ENCODE measurements at places on chromosomes 16 and 17. TPM values are rescaled to one million over a fixed set of nuclear protein-coding genes. Genes with fewer than 3 reads are reported as not detected.

ABI3 gene
- under 0.01 TPM for total RNA-seq

- peak; percentile 3 for DNase-seq
Observed at GRCh38 chr16:28891964-28892890, 13.9 kb downstream of the ATP2A1 start.

CDH1 gene
- total RNA-seq: 1.1 TPM

DNA sequence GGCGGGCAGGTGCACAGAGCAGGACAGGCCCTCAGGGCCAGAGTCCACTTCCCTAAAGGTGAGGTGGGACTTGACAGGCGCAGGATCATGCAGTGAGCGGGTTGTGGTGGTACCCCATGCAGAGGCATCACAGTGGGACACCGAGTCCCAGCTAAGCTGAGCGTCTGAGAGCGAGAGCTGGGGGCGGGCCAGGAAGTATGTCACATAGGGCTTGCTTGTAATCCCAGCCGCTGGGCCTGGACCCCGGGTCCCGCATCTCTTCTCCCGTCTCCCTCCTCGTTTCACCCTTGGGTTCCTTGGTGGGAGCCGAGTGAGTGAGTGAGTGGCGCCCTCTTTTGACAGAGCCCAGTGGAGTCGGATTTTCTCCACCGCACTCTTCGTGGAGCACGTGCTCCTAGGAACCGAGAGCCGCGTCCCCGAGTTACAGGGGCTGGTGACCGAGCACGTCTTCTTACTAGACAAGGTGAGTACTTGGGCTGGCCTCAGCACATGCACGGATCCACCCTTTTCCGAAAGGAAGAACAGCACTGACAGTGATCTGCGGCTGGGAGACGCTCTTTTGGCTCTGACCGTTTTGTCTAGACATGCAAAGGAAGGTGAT, 50.8 kb upstream of the ENDOV start:
- peak; percentile 58 for DNase-seq

DNA sequence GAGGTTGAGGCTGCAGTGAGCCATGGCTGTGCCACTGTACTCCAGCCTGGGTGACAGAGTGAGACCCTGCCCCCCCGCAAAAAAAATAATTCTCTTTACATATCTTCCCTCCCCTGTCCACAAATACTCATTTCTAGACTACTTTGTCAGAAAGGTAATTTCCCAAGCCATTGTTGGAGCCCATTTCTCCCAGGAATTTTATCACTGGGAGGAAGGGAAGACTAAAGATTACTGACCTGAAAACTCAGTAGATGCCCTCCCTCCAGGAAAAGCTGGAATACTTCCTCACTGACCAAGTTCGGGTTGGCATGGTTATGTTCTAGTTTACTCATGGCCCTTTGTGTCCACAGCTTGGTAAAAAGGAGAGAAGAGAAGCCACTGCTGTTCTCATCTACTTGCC, 4.1 kb downstream of the CALCOCO2 start:
- DNase-seq: no peak

SMIM5 gene
- under 0.01 TPM for total RNA-seq

- peak; percentile 73 for DNase-seq
Observed at GRCh38 chr16:2820836-2821486, 3.9 kb downstream of the PRSS21 start.

DNA sequence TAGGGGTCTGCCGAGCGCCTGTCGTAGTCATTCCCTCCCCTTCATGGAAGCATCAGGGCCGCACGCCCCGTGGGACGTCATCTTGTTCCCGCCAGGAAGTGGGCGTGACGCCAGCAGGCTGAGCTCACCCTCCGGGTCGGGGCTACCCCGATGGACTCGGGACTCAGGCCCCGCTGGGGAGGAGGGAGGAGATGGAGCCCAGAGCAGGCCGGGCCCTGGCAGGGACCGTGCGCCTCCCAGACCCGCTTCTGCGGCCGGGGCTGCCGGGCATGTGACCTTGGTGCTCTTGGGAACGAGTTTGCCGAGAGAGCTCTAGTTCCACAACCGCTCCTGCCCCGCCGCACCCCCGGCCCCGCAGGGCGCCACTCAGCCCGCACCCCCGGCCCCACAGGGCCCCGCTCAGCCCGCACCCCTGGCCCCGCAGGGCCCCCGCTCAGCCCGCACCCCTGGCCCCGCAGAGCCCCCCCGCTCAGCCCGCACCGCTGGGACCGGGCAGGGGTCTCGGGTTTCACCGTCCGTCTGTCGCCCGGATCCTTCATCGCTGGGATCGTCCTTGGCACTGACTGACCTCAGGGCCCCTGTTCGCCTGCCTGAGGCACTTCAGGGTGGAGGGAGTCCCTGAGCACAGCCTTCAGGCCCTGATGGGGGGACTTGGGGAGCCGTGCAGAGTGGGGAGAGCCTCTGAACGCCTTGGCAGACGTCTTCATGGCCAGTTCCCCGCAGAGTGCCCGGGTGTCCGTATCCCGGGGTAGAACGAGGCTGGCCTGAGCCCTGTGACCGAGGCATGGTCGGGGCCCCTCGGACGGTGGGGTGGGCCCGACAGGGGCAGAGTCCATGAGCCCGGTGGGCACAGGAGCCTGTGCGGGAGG, 5.8 kb downstream of the CACNA1H start:
- peak; percentile 92 for DNase-seq

CWC25 gene
- total RNA-seq: 10.3 TPM

SLC6A2 gene
- not detected for total RNA-seq

- no peak for DNase-seq
Observed at GRCh38 chr16:50940275-50940854, 198.5 kb downstream of the CYLD start.

- no peak for DNase-seq
Observed at GRCh38 chr16:65740711-65741110, 618.8 kb upstream of the CDH11 start.

- DNase-seq: no peak
Observed at GRCh38 chr17:70523426-70523825, 354.1 kb downstream of the KCNJ2 start.

DNA sequence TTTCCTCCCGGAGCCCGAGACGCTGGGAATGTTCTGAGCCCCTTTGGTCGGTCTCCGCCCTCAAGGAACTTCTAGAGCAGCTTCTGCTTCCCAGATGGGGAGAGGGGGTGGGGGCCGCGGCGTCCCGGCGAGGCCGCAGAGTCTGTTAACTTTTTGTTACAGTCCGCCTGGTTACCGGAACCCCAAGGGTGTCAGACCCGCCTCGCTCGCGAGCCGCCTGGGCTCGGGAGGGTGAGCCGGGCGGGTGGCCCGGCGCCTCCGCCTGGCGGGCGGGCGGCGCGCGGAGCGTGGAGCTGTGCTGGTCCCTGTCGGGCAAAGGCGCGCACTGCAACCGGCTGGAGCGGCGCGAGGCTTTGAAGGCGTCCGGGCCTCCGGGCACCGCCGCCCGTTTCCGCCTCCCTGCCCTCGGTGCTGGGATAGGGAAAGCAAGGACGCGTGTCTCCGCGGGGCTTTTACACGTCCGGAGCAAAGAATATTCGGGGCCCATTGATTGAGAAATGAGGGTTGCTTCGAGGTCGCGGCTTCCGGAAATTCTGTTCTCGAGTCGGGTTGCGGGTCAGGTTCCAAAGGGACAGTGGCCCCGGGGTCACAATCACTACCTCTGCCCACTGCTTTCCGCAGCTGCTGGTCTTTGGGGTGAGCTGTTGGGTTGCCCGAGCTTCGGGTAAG, 1.7 kb downstream of the HS3ST3B1 start:
- peak; percentile 98 for DNase-seq

GRB2 gene
- 69.0 TPM for total RNA-seq

TMC8 gene
- total RNA-seq: not detected

GRCh38 chr17:48442819-48443218, 12.8 kb upstream of the SKAP1 start:
- DNase-seq: no peak

DNA sequence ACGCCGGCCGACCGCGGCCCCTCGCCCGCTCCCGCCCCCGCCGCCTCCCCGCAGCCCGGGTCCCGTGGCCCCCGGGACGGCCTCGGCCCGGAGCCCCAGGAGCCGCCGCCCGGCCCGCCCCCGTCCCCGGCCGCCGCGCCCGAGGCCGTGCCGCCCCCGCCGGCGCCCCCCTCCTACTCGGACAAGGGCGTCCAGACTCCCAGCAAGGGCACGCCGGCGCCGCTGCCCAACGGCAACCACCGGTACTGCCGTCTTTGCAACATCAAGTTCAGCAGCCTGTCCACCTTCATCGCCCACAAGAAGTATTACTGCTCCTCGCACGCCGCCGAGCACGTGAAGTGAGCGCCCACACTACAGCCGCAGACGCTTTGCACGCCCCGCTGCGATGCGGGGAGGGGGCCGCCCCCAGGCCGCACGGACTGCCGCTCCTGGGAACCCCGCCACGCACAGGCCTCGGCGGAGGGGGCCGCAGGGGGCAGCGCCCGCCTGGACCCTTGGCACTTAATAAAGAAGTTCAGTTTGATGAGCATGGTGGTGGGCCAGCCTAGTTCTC, 35.5 kb upstream of the ZC3H18 start:
- DNase-seq: peak; percentile 98
